ENCODE measurements at places on chromosomes 4 and X.

GRCh38 chr4:55398461-55398860, 2.7 kb downstream of the TMEM165 start:
- DNase-seq = no peak

GRCh38 chrX:103685396-103685795, 1.1 kb downstream of the MORF4L2 start:
- DNase-seq = no peak

DNA sequence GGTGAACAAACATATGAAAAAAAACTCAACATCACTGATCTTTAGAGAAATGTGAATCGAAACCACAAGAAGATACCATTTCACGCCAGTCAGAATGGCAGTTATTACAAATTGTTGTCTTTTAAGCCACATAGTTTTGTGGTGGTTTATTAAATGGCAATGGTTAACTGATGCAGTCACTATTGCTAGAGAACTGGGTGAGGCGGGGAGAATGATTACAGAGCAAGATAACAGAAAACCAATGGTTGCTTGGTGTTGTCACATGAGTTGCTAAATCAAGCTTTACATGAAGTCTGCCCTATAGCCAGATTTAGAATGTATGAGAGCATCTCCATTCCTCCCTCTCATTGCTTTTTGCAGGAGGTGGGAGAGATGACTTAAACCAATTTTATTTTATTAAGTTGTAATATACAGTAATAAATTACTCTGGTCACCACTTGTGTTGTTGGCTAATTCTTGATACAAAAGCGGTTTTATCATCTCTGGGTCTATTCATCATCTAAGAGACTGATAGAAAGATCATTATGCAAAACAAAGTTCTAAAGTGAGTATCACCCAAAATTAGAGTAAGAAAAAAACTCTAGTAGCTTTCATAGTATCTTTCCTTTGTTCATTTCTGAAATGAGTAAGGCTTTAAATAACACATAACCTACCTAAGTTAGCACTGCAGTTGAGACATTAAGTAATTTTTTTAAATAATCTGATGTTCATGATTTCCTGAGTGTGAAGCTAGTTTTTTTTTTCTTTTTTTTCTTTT, 859.5 kb downstream of the STIM2 start:
- no peak for DNase-seq

- DNase-seq = no peak
These were observed 5.3 kb downstream of the YIPF7 start for GRCh38 chr4:44646151-44646550.

- no peak for DNase-seq
These were observed 66.9 kb upstream of the GRID2 start for GRCh38 chr4:92236877-92237276.

- no peak for DNase-seq
These were observed 42.0 kb downstream of the CBLL2 start for GRCh38 chrX:22314692-22315091.

DNA sequence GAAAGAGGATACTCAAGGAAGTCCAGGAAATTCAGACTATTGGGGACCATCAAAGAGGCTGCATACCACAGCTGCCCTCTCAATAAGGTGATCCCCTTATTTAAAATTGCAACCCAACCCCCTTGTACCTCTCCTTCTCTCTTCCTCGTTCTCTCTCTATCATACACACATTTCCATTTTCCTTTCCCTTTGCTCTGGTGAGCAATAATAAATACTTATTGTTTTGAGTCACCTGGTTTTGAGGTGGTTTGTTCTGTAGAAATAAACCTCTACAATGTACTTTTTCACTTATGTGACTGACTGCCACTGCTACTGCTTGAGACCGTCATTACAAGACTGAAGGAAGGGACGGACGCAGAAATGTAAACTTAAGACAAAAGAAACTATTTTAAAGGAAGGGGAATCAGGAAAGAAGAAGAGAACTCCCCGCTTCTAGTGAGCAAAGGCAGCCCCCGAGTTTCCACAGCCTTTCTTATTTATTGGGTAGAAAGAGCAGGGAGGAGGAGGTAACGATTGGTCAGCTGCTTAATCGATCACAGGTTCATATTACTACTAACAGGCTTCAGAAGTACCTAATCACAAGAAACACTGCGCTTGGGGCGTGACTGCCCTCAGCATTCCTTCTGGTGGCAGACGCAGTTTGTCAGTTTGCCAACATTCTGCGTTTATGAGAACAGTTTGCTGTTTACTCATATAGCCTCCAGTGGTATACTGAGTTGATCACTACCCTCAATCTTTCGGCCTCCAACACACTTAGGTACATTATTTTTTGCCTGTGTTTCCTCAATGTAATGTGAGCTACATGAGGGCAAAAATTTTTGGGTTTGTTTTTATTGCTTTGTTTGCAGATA, 16.9 kb upstream of the TMEM165 start:
- no peak for DNase-seq

DNA sequence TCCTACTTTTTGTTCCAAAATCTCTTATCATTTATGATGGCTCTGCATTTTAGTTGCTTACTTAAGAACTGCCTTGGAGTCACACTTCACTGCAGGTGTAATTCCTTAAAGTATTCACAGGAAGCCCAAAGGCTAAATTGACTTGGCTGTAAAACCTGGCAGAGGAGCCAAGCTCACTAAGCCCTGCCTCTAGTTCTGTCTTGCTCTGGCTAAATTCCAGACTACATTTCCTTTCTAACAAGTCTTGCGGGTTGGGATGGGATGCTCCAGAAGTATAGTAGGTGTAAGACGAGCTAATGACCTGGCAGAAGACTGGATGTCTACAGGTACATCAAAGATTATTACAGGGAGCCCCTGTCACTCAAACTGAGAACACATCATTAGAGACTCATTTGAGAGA, 924.0 kb upstream of the INTU start:
- DNase-seq = no peak

DNA sequence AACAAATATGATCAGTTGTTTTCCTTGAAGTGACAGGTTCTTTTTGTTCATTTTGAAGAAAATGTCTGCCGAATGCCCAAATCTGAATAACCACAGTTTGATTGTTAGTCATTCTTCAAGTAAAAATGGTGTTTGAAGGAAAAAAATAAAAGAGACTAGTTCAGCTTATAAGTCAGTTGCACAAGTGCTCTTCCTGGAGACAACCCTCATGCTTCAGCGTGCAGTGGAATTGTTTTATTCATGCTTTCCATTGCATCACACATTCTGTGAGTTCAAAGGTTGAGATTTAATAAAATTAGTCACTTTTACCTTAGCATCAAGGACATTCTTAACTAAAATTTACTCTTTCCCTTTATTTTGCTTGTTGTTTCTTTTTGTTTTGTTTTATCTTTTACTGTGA, 404.9 kb downstream of the ZNF674 start:
- DNase-seq = no peak

GRCh38 chr4:67218883-67219282, 326.4 kb downstream of the CENPC start:
- DNase-seq = no peak

DNA sequence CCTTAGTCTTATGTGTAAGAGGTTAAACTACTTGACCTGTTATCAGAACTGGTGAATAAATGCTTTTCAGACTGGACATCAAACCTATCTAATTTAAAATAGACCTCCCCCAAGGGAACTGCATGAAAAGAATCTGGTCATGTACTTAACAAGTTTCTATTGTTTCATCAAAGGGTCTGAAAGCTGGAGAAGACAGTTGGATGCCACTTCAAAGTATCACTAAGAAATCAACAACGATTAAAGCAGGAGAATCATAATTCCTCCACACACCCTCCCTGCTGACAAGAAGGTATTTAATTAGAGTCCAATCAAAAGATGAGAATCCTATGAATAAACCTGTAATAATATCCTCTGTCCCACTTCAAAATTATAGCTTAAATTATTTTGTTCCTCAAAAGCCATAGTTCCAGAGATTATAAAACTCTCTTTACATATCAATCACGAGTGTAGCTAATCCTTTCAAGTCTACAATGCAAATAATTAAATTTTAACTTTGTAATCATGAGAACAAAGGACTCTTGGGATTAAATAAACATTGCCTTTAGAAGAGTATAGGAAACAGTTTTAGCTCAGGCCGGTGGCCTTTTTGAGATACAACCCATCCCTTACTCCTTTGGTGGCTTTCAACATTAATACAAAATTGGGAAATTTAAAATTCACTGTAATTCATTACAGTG, 35.1 kb downstream of the TSPAN5 start:
- DNase-seq = no peak

DNA sequence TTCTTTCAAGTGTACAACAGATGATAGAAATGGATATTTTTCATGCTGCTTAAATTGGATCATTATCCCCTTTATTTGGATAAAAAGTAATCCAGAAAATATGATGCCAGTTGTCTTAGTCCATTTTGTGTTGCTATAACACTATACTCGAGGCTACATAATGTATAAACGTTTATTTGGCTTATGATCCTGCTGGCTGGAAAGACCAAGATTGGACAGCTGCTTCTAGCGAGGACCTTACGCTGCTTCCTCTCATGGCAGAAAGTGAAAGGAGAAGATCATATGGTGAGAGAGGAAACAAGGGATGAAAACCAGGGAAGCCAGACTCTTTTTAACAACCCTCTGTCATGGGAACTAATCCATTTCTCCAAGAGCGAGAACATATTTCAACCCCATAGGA, 102.7 kb downstream of the TRAM1L1 start:
- no peak for DNase-seq

DNA sequence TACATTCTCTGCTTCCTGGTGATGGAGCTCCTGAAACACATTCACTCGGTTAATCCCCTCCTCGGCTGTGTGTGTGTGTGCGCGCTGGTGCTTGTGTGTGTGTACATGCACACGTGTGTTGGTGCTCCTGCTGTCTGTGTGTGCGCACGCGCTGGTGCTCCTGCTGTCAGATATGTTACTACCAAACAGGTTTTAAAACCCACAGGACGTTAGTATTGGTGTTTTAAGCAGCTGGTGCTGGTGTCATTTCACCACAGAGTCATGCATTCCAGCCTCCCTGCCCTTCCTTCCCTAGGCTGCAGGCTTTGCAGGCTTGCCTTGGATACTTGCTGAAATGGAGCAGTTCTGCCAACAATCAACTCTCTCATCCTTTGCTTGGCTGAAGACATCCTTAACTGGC, 48.1 kb upstream of the CPLX1 start:
- DNase-seq = no peak

DNA sequence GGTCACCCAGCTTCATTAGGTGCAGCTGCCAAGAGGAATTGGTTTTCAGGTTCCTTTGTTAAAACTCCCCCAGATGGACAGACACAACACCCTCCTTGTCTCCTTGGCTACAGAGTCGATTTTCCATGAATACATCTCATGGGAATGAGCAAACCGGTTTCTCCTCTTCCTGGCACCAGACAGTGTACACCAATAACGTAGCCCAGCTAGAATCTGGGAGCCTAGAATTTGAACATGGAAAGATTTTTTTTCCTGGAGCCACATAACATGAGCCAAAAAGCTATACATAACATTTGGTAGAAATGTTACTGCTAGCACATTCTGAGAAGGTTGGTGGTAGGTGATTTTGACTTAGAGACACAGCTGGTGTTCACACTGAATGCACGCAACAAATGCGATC, 62.9 kb upstream of the SLC34A2 start:
- DNase-seq = no peak

- DNase-seq = no peak
These were observed 222.6 kb downstream of the SPIN4 start for GRCh38 chrX:63128509-63128908.

- DNase-seq = no peak
These were observed 215.1 kb downstream of the DCHS2 start for GRCh38 chr4:154276496-154276895.

GRCh38 chr4:163280703-163281519, 51.5 kb downstream of the NPY1R start:
- DNase-seq = no peak

DNA sequence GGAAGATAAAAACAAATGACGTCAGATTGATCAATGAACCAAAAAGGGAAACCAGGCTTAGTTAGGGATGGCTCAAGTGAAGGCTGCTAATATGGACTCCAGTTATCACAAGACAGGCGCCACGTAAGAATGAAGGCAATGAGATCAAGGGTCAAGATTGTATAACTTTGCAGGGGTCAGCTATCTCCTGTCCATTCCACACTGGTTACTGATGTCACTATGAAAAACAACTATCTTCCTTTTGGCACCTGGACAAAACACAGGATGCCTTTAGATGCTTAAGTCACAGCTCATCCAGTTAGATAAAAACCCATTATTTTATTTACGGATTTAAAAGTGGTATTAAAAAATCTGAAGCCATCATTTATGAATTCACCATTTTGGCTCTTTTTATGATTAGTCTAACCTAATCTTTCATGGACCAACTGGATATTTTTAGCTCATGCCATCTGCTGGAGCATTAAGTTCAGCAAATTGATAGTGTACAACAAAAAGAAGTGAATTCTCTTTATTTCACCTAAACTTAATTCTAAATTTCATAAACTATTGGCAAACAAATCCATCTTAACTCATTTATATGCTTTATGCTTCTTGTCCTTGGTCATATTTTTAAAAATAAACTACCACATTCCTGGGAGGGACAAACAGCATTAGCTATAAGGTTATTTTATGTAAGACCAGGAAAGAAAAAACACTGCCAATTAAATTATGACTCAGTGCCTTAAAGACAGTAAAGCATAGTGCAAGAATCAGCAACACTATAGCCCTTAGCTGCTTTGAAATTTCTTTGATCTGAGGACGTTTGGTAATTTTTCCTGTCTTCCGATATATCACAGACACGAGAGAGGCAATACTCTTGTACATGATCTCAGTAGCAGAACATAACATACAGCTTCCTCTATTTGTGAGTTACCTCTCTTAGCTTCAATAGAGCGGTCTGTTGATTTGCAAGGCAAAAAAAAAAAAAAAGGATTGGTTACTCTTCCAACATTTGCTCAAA, 27.0 kb downstream of the DHX15 start:
- no peak for DNase-seq

DNA sequence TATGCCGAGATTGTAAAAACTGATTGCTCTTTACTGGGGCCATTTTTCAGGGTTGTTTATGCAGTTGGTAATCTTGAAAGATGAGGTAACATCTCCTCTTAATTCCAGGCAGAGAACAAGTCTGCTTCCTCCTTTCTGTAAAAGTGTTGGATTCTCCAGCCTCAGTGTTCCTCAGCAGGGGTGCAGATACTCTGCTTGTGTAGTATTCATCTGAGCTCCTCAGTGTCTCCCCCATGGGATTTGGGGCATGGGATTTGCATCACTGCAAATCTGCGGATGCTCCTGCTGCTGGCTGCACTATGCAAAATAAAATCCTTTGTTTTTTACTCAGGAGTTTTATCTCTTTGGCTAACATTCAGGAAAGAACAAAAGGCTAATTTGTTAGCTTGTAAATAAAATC, 104.9 kb upstream of the ATP8A1 start:
- DNase-seq = no peak

DNA sequence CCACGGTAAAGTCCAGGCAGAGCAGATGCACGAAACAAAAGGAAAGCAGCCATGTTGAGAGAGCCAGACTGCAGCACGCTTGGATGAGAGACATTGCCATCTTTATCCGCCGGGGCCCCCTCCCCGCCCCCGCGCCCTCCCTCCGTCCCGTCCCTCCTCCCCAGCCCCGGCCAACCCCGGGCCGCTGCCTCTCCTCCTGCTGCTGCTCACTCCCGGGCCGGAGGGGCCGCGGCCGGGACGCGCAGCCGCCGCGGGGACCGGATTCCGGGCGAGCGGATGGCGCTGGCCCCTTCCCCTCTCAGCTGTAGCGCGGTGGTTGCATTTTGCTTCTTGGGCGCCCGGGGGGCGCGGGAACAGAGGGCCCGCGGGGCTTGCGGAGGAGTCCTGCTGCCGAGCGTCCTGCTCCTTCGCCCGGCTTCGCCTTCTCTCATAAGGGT, 542 bp downstream of the RNF150 start:
- peak; percentile 85 for DNase-seq
